ENCODE measurements at places on chromosomes 7 and 10. TPM values are rescaled to one million over a fixed set of nuclear protein-coding genes. Genes with fewer than 3 reads are reported as not detected.

DNA sequence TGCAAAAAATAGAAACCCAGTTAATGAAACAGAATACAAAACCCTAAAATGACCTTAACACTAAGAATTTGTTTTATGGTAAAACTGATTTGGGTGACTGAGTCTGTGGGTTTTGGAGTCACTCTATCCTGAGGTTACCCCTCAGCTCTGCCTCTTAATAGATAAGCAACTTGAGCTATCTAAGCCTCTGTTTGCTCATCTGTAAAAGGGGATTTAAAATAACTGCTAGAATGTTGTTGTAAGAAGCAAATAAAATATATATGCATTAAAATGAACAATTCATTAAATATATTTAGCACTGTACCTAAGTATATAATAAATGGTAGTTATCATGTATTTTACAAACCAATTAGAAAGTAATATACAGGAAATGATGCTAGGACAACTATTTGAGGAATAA lies 115.4 kb downstream of the CABCOCO1 start:
- no peaks in the 10 kb centered on the region for H3K36me3 ChIP-seq
- no peak for DNase-seq
- no peak overlapping the region for H3K4me3 ChIP-seq
- H3K27ac ChIP-seq: no peak overlapping the region
- no peaks in the 10 kb centered on the region for H3K27me3 ChIP-seq

- no peak overlapping the region for H3K27ac ChIP-seq
- H3K27me3 ChIP-seq: peaks cover 7% of the 10 kb centered on the region
- no peak for DNase-seq
- H3K36me3 ChIP-seq: no peaks in the 10 kb centered on the region
Measured at GRCh38 chr7:25970356-25970755, 181.6 kb upstream of the NFE2L3 start.

GRCh38 chr7:151166629-151167196 lies 781 bp downstream of the GBX1 start:
- H3K27me3 ChIP-seq: peaks cover 64% of the 10 kb centered on the region
- H3K36me3 ChIP-seq: no peaks in the 10 kb centered on the region
- DNase-seq: no peak
- H3K4me3 ChIP-seq: no peak overlapping the region
- H3K27ac ChIP-seq: no peak overlapping the region

- no peaks in the 10 kb centered on the region for H3K27me3 ChIP-seq
- DNase-seq: no peak
- H3K4me3 ChIP-seq: no peak overlapping the region
- no peaks in the 10 kb centered on the region for H3K36me3 ChIP-seq
- H3K27ac ChIP-seq: no peak overlapping the region
Measured at GRCh38 chr7:124881981-124882380, 47.6 kb downstream of the POT1 start.

DNA sequence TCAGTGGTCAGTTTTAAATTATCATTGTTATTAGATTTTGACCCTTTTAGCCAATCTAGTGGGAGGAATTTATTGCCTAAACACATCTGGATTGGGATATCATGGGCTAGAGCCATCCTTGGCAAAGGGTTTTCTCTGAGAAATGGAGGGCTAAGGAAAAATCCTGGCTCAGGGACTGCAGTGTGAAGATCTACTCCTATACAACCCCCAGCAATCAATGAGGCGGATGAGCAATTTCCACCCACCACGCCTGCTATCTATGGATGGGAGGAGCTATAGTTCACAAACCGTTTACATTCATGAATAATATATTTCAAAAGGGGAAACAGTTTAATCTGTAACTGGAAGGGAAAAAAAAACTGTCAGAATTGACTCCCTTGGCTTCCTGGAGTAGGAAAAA lies 2.7 kb downstream of the CAV1 start:
- H3K27ac ChIP-seq: peak overlapping the region; percentile 98
- peaks cover 36% of the 10 kb centered on the region for H3K36me3 ChIP-seq
- H3K27me3 ChIP-seq: no peaks in the 10 kb centered on the region
- DNase-seq: no peak
- peak overlapping the region; percentile 96 for H3K4me3 ChIP-seq

DNA sequence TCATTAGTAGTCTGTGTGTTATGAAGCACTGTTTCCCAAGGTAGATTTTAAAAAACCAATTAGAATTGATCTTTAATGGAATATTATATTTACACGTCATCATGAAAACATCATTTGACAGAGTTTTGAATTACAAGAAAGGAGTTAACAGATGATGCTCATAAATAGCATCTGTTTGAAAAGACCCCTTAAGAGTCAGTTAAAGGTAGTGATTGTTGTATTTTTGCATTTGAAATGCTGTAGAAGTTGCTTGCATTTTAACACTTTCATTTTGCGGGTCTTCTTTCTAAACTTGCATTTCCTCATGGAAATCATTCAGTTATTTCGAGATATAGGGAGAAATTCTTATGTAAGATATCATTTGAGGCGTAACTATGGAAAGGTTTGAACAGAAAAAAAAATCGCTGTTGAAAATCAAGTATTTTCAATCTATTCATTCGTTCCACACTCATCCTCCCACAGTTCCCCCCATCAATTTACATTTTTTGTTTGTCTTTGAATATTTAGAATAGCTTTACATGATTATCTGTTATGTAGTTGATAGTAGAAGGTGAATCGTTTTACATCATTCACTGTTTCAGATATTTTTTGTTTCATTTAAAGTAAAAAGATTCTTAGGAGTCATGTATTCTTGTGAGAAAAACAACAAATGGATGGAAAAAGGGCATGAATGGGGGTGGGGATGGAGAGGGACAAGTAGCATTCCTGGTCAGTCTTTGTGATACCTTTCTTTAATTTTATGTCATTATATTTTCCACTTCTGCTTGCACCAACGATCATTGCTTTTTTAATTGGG lies 3.0 kb upstream of the SKIDA1 start:
- no peaks in the 10 kb centered on the region for H3K36me3 ChIP-seq
- no peak for DNase-seq
- peak overlapping the region; percentile 83 for H3K4me3 ChIP-seq
- H3K4me1 ChIP-seq: peaks cover 34% of the 10 kb centered on the region
- H3K27ac ChIP-seq: peak overlapping the region; percentile 95

- DNase-seq: no peak
- H3K4me3 ChIP-seq: peak overlapping the region; percentile 68
- no peaks in the 10 kb centered on the region for H3K36me3 ChIP-seq
- no peaks in the 10 kb centered on the region for H3K27me3 ChIP-seq
- peak overlapping the region; percentile 87 for H3K27ac ChIP-seq
- peaks cover 18% of the 10 kb centered on the region for H3K4me1 ChIP-seq
Measured at GRCh38 chr7:17300012-17300411, 1.6 kb downstream of the AHR start.

DNA sequence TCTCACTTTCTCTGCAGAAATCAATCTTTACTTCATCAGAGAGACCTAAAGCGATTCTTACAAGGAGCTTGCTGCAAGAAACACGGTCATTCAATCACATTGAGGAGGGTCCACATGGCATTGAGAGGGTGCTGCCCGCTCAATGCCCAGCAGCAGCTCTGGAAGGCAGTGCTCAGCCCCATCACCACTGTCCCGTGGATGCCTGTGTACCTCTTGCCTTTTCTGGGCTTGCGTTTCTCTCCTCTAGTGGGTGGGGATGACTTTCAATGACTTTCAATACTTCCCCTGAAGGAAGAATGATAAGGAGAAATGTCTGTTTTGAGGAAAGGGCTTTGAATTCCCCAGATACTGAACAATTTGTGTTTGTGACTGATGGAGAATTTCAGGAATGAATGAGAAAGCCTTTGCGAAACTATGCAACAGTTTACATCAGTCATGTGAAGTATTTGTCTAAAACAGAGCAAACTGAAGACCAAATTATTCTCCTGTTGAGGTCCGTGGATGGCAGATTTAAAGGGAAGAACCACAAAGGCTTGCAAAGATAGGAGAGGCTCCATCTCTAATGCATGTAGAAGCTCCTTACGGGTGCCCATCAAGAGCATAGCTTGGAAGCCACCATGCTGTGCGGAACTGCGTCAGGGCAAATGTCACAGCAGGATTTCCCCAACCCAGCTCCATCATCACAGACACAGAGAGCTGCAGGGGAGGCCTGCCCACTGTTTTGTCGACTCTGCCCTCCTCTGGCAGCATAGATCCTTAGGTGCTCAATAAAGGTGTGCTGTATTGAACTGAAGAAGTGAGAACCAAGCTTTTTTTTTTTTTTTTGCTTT lies 6.6 kb upstream of the ZNF22 start:
- H3K4me3 ChIP-seq: no peak overlapping the region
- no peaks in the 10 kb centered on the region for H3K36me3 ChIP-seq
- peaks cover 9% of the 10 kb centered on the region for H3K27me3 ChIP-seq
- DNase-seq: no peak

- H3K27ac ChIP-seq: no peak overlapping the region
- DNase-seq: no peak
Measured at GRCh38 chr10:117532003-117532385, 10.6 kb upstream of the EMX2 start.

DNA sequence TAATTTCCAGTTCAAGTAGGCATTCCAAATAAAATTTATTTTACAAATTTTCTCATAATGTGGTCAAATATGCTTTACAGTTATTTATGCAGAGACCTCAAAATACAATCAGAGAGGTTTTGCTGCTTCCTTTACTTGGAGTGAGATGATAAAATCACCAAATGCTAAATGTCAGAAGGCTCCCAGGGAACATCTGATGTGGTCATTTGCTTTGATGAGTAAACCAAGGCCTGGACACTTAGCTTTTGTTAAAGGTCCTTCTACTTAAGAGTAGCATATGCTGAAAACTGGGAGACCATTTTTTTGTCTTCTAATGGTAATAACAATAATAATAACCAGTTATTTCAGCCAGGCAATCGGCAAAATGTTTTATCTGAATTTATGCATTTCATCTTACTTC lies 60.6 kb upstream of the AKR1E2 start:
- H3K27ac ChIP-seq: no peak overlapping the region
- DNase-seq: no peak

DNA sequence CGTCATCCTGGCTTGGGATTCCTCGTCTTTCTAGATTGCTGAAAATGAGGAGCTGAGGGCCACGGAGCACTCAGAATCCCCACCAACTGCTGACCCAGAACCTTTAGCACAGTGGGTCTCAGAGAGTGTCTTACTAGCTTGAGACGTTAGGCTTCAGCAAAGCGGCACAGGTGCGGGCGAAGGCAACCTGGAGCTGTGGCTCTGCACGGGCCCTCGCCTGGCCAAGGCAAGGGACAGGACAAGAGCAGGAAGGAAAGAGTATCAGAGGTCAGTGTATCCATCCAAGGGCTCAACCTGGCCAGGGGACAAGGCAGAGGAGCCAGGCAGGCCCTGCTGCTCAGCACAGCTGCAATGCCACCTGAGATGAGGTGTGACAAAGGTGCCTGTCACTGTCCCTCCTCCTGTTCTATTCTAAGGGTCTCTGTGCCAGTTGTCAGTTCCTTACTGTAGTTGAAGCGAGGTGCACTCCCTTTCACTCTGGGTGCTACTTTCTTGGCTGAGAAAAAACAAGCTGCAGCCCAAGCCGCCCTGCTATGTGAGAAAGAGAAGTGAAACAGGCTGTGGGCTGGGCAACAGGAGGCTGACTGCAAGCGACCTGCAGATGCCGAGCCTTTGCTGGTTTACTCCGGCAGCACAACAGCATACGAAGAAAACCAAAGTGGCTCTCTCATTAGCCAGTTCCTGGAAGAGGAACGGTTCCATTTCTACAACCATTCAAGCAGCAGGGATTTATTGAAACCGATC lies 33.3 kb upstream of the KDM7A start:
- no peak overlapping the region for H3K4me3 ChIP-seq
- no peak for DNase-seq
- H3K36me3 ChIP-seq: no peaks in the 10 kb centered on the region
- no peaks in the 10 kb centered on the region for H3K27me3 ChIP-seq

- peak overlapping the region; percentile 19 for H3K27ac ChIP-seq
- H3K4me1 ChIP-seq: peaks cover 17% of the 10 kb centered on the region
- no peaks in the 10 kb centered on the region for H3K27me3 ChIP-seq
- no peaks in the 10 kb centered on the region for H3K36me3 ChIP-seq
- H3K4me3 ChIP-seq: no peak overlapping the region
Measured at GRCh38 chr7:68321776-68322496, 1276.3 kb upstream of the AUTS2 start.

DNA sequence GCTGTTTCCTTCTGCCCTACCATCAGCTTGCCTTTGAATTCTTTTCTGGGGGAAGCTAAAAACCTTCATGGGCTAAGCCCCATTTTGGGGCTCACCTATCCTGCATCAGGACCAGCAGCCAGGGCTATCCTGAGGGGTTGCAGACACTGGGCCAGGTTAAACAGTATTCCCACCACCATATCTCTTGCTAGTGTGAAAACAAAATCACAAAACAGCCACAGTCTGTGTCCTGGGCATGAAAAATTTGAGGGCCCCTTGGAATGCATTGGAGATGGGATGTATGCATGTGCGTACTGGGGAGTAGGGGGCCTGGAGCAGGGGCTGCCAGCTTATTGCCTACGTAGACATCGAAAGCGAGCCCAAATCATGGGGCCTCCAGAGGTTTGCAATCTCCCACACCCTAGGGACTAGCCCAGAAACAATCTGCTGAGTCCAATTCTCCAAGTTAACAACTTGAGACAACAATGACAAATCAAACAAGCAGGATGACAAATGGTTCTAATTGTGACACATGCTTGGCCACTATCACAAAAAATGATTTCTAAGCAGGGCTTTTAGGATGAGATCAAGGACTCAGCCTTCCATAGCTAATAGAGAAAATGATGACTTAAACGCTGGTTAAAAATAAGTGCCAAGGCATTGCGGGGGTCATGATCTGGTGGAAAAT lies 557.1 kb downstream of the KCNMA1 start:
- no peaks in the 10 kb centered on the region for H3K27me3 ChIP-seq
- H3K27ac ChIP-seq: no peak overlapping the region
- no peak overlapping the region for H3K4me3 ChIP-seq

GRCh38 chr7:157016024-157016351 lies 5.5 kb upstream of the MNX1 start:
- peaks cover 12% of the 10 kb centered on the region for H3K4me1 ChIP-seq
- H3K36me3 ChIP-seq: no peaks in the 10 kb centered on the region
- H3K27ac ChIP-seq: no peak overlapping the region
- peaks cover 99% of the 10 kb centered on the region for H3K27me3 ChIP-seq
- DNase-seq: no peak
- H3K4me3 ChIP-seq: no peak overlapping the region

DNA sequence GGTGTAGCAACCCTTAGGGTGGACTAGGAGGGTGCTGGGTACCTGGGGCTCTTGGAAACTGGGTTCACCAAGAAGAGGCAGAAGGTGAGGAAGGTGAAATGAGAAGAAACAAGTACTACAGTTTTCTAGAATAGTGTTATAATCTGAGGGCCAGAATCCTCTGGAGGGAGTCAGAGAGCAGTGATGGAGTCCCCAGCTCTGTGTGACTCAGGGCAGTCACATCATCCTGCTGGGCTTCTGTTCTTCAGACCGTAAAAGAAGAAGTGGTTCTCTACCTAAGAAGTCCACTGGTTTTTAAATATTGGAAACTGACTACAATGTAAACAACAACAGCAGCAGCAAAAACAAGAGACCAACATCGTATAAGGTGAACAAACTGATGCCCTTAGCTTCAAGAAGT lies 197.3 kb downstream of the PRPF18 start:
- peaks cover 22% of the 10 kb centered on the region for H3K4me1 ChIP-seq
- no peak overlapping the region for H3K27ac ChIP-seq
- no peak overlapping the region for H3K4me3 ChIP-seq
- no peaks in the 10 kb centered on the region for H3K27me3 ChIP-seq
- DNase-seq: no peak

- H3K27me3 ChIP-seq: no peaks in the 10 kb centered on the region
- DNase-seq: no peak
- no peak overlapping the region for H3K27ac ChIP-seq
- no peak overlapping the region for H3K4me3 ChIP-seq
- H3K36me3 ChIP-seq: no peaks in the 10 kb centered on the region
- peaks cover 10% of the 10 kb centered on the region for H3K4me1 ChIP-seq
Measured at GRCh38 chr10:47151920-47152319, 148.1 kb upstream of the GDF10 start.

GIMAP8 gene
- 0.26 TPM for polyA plus RNA-seq

ZPBP gene
- not detected for polyA plus RNA-seq

SPRN gene
- polyA plus RNA-seq: 0.02 TPM

RPEL1 gene
- polyA plus RNA-seq: 0.04 TPM

OPALIN gene
- polyA plus RNA-seq: not detected

TEX47 gene
- polyA plus RNA-seq: not detected

All from keratinocyte (primary cell).